Ovary (tissue), 10 donors: ENCODE measurements at places on chromosomes 5 and 9. TPM values are rescaled to one million over a fixed set of nuclear protein-coding genes. Genes with fewer than 3 reads are reported as not detected.

FCHO2 gene
- 26.0 TPM for total RNA-seq

HTR4 gene
- total RNA-seq, result not detected

GRXCR2 gene
- total RNA-seq, result not detected

GPR151 gene
- not detected for total RNA-seq

BARHL1 gene
- not detected for total RNA-seq

HMCN2 gene
- 1.6 TPM for total RNA-seq

GRCh38 chr5:146440870-146441495 is 6.2 kb upstream of the TCERG1 start:
- no peaks in the 10 kb centered on the region for H3K27me3 ChIP-seq
- H3K27ac ChIP-seq, result no peak overlapping the region
- no peak overlapping the region for H3K4me3 ChIP-seq
- no peaks in the 10 kb centered on the region for H3K4me1 ChIP-seq
- H3K36me3 ChIP-seq, result no peaks in the 10 kb centered on the region
- DNase-seq, result no peak

- H3K4me3 ChIP-seq, result no peak overlapping the region
- no peak for DNase-seq
- no peaks in the 10 kb centered on the region for H3K27me3 ChIP-seq
- no peaks in the 10 kb centered on the region for H3K36me3 ChIP-seq
- H3K27ac ChIP-seq, result no peak overlapping the region
Measured at GRCh38 chr5:96640696-96641095, 21.5 kb upstream of the CAST start.

DNA sequence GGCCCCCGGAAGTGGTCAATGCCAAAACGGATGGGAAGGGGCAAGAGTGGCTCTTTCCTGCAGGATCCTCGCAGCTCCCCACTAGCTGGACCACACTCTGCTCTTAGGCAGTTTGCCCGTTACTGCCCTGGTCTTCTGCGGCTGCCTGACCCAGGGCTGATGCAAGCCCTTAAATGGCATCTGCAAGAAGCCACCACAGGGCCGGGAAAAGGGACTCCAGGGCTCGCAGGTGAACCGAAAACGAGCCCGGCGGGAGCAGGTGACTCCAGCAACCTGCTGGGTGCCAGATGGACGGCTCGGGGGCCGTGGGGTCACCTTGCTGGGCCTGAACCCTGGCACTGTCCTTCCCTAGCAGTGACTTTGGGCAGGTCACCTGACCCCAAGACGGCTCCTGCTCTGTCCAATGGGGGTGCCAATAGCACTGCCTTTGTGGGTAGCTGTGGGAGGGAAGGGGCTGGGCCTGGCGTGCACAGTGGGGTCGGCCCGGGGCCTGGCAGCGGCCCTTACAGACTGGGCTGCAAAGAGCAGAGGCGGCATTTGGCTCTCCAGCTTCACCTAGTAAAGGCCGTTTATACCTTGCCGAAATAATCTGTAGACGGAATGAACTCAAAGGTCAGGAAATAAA is 1.3 kb downstream of the TMEM250 start:
- peak overlapping the region; percentile 76 for H3K27ac ChIP-seq
- H3K27me3 ChIP-seq, result no peaks in the 10 kb centered on the region
- no peak for DNase-seq
- peaks cover 5% of the 10 kb centered on the region for H3K4me1 ChIP-seq

GRCh38 chr9:122605691-122606090 is 8.8 kb upstream of the OR1Q1 start:
- H3K4me3 ChIP-seq, result no peak overlapping the region
- no peaks in the 10 kb centered on the region for H3K27me3 ChIP-seq
- no peaks in the 10 kb centered on the region for H3K36me3 ChIP-seq
- DNase-seq, result no peak
- no peaks in the 10 kb centered on the region for H3K4me1 ChIP-seq

GRCh38 chr5:90949469-90950358 is 391.1 kb downstream of the ADGRV1 start:
- no peaks in the 10 kb centered on the region for H3K36me3 ChIP-seq
- no peak overlapping the region for H3K27ac ChIP-seq
- no peaks in the 10 kb centered on the region for H3K4me1 ChIP-seq
- H3K27me3 ChIP-seq, result peaks cover 1% of the 10 kb centered on the region
- H3K4me3 ChIP-seq, result no peak overlapping the region

- no peaks in the 10 kb centered on the region for H3K27me3 ChIP-seq
- DNase-seq, result no peak
- H3K27ac ChIP-seq, result no peak overlapping the region
- H3K4me1 ChIP-seq, result peaks cover 2% of the 10 kb centered on the region
- H3K36me3 ChIP-seq, result no peaks in the 10 kb centered on the region
Measured at GRCh38 chr9:80049096-80049782, 477.5 kb downstream of the TLE4 start.

DNA sequence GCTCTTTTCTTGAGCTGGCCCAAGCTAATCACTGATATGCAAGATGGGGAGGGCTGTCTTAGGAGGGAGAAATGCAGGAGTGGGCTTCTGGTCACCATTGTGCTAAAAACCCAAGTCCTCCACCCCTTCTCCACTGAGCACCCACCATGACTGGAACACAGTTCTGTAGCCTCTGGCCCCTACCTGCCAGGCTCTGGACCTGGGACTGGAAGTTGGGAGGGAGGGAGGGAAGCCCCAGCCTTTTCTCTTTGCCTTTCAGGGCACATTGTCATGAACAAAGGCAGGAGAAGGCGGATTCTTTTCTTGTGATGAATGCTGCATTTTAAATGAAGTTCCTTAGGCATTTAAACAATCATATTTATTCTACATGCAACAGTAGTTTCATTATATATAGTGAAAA is 559.1 kb upstream of the TRPC7 start:
- DNase-seq, result no peak
- no peaks in the 10 kb centered on the region for H3K36me3 ChIP-seq
- H3K27me3 ChIP-seq, result no peaks in the 10 kb centered on the region

DNA sequence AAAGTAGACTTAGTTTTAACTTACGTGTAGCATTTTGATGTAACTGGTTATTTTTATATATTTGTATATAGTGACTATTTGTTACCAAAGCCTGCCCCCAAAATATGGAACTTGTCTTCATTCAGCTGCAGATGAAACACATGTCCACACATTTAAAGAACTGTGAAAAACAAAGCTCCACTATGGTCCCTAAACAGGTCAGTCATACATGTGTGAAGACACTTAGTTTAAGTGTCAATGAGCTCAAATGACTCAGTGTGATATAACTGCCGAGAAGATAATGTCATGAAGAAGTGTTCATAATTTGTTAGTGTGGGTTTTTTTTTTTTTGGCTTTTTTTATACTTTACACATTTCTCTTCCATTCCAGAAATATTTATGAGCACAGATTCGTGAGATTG is 28.2 kb downstream of the HAVCR1 start:
- H3K36me3 ChIP-seq, result no peaks in the 10 kb centered on the region
- H3K4me1 ChIP-seq, result no peaks in the 10 kb centered on the region
- no peak overlapping the region for H3K4me3 ChIP-seq
